ENCODE measurements at places on chromosomes 7 and 10.
A peak's percentile ranks its signal among the peaks of the same experiment; 100 is the strongest.

DNA sequence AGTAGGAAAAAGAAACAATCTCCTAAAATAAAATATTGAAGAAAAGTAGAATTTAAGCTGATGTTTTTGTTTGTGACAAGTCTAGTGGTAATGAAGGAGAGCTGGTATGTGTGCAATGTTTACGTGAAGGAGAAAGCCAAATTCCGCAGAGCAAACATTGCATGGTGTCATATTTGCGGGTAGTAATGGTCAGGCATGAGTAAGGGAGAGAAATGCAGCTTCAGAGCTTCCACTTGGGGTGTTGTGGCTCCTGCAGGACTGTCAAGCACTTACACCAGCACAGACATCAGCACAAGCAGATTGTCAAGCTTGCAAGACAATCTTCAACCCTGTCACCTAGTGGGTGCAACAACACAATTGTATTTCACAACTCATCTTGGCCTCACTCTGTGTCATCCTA is 136.5 kb upstream of the ETV1 start:
- no peak for DNase-seq

GRCh38 chr7:44979481-44980392 is 922 bp upstream of the MYO1G start:
- DNase-seq, result no peak

DNA sequence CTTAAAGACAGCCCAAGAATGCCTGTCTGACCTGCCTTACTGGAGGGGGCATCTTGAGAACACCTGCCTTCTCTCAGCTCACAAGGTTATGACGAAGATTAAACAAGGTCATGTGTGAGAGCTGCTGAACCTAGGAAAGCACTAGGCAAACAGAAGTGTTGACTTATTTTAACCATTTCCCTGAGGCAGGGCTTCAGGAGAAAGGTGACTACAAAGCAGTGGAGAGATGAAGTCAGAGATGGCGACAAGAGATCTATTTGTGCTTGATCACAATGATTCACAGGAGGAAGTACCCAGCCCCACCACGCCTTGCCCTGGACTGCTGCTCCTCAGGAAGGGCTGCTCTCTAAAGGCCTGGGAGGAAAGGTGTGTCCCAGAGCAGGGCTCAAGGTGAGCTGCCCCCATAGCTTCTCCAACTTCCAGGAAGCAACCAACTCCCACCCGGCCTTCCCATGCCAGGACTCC is 27.8 kb downstream of the STN1 start:
- DNase-seq, result no peak

DNA sequence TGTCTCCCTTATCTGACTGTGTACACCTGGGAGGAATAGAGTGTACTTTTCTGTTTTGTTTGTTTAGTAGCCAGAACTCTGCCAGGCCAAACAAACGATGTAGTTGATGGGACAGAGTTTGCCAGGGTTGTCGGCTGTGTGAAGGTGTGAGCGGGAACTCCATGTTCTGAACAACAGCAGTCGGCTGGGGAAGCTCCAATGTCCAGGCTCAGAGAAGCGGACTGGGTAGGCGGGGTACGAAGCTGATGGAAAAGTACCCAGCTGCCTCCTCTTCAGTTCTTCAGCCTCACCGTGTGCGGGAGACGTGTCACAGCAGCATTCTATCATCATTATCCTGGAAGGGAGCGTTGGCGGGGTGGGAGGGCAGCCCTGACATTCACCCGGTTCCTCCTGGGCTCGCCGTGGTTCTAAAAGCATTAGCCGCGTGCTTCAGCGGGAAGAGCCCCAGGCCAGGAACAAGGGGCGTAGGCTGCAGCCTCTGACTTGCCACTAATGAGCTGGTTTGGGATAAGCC is 52.9 kb downstream of the PFKFB3 start:
- no peak for DNase-seq

- DNase-seq, result no peak
Measured at GRCh38 chr7:44278451-44279161, 46.8 kb downstream of the CAMK2B start.

DNA sequence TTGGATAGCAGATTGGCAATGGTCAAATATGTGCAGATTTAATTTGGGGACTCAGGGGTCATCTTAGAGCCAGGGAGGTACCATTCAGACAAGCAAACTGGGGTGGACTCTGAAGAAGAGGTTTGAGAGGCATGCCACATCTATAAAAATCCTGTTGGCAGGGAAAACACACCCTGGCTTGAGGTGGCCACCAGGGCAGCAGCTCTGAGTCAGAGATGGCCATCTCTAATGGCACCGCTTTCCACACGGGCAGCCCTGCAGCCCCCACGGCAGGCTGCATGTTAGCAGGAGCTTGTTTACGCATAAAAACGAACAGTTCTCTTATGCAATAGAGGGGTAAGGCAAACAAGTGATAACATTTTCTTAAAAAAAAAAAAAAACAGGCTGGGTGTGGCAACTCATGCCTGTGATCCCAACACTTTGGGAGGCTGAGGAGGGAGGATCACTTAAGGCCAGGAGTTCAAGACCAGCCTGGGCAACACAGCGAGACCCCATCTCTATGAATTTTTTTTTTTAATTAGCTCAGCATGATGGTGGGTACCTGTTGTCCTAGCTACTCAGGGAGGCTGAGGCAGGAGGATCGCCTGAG is 14.9 kb downstream of the DLG5 start:
- no peak for DNase-seq

DNA sequence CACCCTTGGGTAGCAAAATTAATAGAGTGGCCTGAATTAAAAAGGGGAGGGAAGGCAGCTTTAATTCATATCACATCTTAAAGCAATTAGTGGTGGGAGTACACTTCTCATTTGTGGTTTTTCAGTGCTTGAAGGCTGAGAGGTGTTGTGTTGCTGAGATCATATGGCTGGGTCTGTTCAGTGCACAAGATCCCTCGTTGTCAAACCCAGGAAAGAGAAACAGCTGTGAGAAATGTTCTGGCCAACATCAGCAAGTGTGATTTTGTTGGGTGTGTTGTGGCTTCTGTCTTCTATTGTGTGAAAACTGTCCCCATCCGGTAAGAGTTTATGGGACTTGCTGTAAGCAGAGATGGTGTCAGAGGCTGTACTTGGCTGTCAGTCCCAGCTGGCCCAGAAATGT is 197.9 kb upstream of the BMPER start:
- no peak for DNase-seq

GRCh38 chr10:6647811-6648526 is 67.9 kb upstream of the PRKCQ start:
- DNase-seq, result peak; percentile 50

DNA sequence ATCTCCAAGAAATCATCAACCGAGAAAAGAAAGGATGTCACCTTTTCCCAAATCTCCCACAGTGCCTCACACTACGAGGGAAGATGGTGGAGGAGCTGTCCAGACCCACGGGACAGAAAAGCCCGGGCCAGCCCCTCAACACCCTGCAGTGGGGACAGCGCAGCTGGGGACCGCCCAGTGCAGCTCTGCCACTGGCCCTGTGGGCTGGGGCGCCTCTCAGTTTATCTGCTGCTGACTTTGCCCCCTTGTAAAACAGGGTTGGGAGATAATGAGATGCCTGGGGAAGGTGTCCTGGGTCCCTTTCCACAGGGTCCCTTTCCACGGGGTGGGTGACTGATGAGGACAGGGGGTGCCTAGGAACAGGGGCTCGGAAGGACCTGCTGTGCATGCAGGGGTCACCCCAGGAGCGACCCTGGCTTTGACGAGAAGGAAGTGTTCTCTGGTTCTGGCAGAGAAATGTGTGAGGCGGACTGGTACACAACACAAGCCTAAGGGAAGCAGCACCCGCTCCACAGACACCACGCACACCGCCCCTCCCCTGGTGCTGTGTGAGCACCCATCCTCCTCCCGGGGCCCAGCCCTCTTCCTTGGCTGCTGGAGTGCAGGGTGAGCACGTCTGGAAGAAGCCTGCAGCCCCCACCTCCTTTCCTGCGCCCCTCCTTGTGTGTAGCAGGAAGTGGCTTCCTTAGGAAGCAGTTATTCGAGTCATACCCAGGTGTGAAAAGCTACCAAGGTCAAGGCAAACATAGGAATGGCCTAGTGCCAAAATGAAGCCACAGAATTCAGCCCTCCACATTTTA is 339.9 kb downstream of the DNAJB6 start:
- no peak for DNase-seq

- no peak for DNase-seq
Measured at GRCh38 chr10:5458425-5458824, 40.9 kb downstream of the CALML5 start.

GRCh38 chr10:78656417-78657162 is 412.2 kb upstream of the ZMIZ1 start:
- DNase-seq, result no peak

DNA sequence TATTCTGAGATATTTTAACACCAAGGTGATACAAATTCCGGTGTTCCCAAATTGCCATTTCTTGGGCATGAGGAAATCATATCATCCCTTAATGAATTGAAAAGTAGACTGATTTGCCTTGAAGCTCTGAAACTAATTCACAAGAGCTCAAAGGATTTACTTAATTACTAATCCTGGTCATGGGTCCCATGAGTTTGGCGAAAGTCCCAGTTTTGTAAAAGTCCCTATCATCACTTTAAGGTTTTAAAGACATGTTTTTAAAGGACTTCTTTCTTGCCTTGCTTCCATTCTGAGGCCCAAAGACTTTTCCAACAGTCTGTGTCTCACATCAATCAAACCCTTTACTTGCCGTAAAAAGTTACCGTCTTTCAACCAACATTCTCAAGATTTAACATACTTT is 377.9 kb downstream of the DNAJB9 start:
- DNase-seq, result no peak

GRCh38 chr7:30460246-30460633 is 18.3 kb downstream of the NOD1 start:
- no peak for DNase-seq

DNA sequence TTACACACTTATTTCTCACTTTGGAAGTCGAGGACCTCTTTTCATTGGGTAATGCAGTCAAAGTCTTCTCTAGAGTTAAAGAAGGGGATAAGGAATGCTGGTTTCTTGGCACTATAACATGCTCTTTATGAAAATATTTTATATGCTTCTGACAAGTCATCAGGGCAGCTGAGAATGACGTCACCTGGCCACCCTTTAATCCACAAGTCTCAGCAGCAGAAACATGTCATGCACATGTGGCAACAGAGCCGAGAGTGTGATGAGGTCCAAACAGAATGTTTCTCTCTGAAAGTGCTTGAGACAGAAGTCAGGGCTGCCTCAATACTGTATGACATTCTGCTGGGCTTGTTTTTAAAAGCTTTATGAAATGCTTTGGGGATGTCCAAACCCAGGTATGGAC is 63.5 kb upstream of the C10orf90 start:
- no peak for DNase-seq

GRCh38 chr10:131745591-131745990 is 155.2 kb upstream of the PPP2R2D start:
- DNase-seq, result no peak

GRCh38 chr10:125201108-125201524 is 40.8 kb upstream of the CTBP2 start:
- peak; percentile 35 for DNase-seq

DNA sequence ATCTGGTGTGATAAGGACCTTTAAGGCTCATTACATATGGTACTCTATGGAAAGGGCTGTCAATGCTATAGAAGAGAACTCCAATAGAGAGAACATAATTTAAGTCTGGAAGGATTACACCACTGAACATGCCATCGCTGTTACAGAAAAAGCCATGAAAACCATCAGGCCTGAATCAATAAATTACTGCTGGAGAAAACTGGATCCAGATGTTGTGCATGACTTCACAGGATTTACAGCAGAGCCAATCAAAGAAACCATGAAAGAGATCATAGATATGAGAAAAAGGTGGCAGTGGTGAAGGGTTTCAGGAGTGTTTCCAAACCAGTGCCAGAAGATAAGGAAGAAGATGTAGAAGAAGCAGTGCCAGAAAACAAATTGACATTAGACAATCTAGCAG is 18.9 kb upstream of the GPR22 start:
- no peak for DNase-seq

- no peak for DNase-seq
Measured at GRCh38 chr7:19161671-19162070, 16.4 kb upstream of the FERD3L start.

- DNase-seq, result no peak
Measured at GRCh38 chr7:150716368-150716767, at the start of gene GIMAP1. Gene GIMAP1, plus strand, starts transcription at chr7:150716613. Its CDS starts 2,435 bp downstream, at chr7:150719048.

- DNase-seq, result no peak
Measured at GRCh38 chr7:33428415-33428814, 299.1 kb downstream of the BBS9 start.

DNA sequence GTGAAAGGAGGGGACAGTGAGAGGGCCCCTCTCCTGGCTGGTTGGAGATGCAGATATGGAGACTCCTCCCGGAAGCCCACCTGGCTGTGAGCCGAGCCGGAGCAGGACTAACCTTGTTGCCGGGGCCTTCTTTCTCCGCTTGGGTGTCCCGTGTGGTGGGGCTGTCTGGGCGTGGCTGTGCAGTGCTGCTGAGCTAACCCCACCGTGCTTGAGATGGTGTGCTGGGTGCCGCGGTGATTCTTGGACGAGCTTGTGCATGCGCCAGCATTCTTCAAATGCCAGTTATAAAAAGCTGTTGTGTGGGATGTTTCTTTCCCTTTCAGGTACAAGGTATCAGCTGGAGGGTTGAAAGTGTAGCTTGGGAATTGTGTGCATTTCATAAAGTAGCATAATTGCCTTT is 48.8 kb downstream of the DAGLB start:
- DNase-seq, result no peak

DNA sequence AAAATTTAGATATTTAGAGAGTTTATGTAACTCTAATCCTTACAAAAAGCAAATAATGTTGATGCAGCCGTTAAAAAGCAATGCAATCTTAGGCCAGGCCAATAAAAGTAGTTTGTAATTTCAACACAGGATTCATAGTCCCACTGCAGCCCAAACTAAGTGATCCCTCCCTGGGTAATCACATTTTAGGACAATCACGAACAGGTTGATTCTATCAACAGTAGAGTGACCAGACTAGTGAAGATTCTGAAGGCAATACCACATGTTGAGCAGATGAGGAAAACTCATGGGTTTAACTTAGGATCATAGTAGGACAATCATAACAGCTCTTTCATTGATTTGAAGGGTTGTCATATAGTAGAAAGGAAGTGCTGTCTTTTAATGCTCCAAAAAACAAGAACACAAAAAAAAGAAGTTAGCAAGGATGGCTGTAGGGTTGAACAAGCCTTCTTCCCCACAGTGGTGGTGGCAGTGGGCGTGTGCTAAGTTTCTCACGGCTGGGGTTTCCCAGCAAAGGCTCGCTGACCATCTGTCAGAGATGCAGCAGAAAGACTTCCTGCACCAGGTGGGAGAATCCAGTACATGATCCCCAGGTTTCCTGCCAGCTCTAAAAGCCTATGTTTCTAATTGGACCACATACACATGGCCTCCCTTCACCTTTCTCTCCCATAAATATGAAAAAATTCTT is 212.2 kb downstream of the CHRM2 start:
- DNase-seq, result no peak

DNA sequence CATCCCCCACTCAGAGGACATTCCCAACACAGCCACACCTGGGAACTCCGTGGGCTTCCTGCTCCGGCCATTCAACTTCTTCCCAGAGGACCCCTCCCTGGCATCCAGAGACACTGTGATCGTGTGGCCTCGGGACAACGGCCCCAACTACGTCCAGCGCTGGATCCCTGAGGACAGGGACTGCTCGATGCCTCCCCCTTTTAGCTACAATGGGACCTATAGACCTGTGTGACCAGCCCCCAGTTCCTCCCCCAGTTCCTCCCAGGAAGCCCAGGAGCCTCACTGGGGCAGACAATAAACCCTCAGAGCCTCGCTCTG is 8.6 kb downstream of the AOC1 start:
- no peak for DNase-seq

GRCh38 chr10:25758041-25758457 is 176.0 kb upstream of the MYO3A start:
- peak; percentile 8 for DNase-seq
